ENCODE measurements at places on chromosomes 4 and X.

DNA sequence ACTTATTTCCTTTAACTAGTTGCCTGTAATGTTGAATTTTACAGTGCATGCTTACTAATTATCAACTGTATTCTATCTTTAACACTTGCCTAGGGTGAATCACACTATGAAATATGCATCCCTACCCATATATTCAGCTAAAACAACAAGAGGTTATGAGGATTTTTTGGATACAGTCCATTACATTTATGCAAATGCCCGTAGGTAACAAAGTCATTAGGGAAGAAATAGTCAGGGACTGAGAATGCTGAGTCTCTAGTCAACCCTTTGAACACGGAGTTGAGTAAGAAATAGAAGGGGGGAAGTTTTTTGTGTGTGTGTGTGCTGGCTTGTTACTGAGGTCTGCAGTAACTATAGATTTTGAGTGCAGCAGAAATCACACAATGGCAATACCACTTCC lies 26.1 kb upstream of the CBLL2 start:
- DNase-seq = no peak

DNA sequence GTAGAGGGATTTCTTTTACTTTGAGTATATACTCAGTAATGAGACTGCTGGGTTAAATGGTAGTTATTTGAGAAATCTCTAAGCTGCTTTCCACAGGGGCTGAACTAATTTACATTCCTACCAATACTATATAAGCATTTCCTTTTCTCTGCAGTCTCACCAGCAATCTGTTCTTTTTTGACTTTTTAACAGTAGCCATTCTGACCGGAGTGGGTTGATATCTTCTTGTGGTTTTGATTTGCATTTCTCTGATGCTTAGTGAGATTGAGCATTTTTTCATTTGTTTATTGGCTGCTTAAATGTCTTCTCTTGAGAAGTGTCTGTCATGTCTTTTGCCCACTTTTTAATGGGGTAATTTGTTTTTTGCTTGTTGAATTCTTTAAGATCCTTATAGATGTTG lies 43.3 kb downstream of the SPCS3 start:
- DNase-seq = no peak

GRCh38 chr4:40865696-40866095 lies 115.9 kb downstream of the NSUN7 start:
- no peak for DNase-seq

GRCh38 chr4:172173206-172173605 lies 360.0 kb downstream of the GALNTL6 start:
- DNase-seq = no peak

- DNase-seq = no peak
Observed at GRCh38 chr4:164613792-164614191, 140.1 kb upstream of the SMIM31 start.

GRCh38 chr4:41360214-41360920 lies 103.6 kb downstream of the UCHL1 start:
- no peak for DNase-seq

- DNase-seq = no peak
Observed at GRCh38 chr4:74331944-74332343, 23.7 kb downstream of the EPGN start.

GRCh38 chr4:176546975-176547374 lies 227.2 kb downstream of the SPCS3 start:
- DNase-seq = no peak

DNA sequence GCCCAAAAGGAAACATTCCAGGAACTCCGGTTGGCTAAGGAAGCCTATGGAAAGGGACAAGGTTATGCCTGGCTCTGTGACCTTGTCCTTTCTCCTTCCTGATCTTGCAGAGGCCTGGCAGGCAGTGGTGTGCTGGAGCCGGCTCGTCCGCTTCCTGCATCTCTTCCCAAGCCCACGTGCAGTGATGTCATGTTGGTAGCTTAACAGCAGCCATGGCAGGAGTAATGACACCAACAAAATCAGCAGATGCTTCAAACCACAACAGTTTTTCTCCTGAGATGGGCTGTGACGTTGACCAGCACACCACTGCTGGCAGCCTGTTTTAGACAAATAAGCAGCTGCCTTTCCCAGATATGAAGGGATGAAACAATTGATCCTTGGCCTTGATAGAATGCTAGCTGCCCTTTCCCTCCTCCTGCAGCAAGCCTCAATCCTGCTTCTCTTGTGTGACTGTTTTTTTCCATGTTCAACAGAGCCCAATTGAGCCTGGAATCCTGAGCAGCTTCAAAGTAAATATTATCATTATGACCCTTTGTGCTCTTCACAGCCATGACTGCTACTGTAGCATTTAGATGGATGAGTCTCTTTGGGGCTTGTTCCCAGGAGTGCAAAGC lies 23.4 kb downstream of the SEPTIN6 start:
- DNase-seq = no peak
